Stimulated activated naive CD4-positive, alpha-beta T cell (primary cell): ENCODE measurements at places on chromosomes 11 and 22.

DNA sequence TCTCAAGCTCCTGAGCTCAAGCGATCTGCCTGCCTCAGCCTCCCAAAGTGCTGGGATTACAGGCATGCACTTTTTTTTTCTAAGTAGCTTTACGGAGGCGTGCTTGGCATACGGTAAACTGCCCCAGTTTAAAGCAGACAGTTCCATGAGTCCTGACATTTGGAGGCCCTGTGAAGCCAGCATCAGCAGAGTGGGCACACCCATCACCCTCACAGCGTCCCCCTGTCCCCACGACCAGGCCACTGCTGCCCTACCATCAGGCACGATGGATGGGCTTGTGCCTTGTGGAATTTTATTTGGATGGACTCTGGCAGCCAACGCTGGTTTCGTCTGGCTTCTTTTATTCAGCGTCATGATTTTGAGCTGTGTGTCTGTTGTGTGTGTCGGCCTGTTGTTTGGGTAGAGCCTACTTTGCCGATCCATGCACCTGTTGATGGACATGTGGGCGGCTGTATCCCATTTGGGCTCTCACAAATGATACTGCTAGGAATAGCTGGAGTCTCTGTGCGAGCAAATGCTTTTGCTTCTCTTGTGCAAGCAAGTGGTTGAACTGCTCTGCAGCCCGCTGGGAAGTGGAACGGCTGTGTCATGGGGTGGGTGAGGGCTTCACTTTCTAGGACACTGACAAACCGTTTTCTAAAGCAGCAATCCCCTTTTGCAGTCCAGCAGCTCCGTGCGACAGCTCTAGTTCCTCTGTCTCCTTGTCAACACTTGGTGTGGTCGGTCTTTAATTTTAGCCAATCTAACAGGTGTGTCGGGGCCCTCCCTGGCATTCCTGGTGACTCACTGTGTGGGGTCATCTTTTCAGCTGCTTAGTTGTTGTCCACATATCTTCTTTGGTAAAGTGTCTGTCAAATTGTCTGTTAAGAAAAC, 23.8 kb downstream of the KCNQ1 start:
- no peak for DNase-seq

GRCh38 chr11:1706634-1707400, 9.8 kb downstream of the KRTAP5-6 start:
- DNase-seq = no peak

GRCh38 chr22:17998913-17999312, 25.4 kb downstream of the MICAL3 start:
- no peak for DNase-seq

DNA sequence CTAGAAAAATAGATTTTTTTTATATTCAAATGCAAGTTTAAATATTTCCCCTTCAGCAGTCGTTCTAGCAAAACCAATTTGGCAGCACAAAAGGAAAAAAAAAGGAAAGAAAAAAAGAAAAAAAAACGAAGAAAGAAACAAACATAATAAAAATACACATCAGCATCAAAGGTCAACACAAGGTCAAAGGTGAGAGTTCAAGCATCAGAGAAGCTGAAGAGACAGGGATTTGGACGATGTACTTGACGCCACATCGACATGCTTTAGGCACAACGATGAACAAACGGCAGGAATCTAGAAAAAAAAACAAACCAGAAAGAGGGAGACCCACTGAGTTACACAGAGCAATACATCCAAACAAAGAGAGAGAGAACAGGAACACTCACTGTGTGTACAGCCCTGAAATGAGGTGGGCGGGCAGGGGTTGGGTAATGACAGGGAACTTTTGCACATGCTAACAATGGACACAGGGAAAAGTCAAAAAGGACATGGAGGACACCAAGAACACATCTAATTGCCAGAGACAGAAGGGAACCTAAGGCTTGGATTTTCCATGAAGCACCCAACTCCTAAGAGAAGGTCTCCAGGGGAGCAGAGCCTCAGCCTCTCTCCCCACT, 19.8 kb upstream of the RAPSN start:
- DNase-seq = no peak

GRCh38 chr11:85170184-85170583, 457.0 kb downstream of the DLG2 start:
- no peak for DNase-seq

DNA sequence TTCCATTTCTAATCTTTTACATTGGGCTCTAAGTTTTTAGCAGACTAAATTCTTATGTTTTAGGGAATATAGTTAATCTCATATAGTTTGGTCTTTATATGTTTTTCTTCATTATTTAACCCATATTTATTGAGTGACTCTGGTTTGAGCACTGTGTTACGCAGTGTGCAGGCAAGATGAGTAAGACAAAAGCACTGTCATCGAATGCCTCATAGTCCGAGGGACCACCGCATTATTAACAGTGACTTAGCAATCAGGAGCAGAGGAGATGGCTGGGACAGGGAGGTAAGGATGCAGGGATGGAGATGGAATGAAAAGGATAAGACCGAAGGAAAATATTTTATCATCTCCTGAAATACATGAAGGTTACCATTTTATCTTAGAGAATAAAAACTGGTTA, 65.2 kb upstream of the CTSC start:
- no peak for DNase-seq

DNA sequence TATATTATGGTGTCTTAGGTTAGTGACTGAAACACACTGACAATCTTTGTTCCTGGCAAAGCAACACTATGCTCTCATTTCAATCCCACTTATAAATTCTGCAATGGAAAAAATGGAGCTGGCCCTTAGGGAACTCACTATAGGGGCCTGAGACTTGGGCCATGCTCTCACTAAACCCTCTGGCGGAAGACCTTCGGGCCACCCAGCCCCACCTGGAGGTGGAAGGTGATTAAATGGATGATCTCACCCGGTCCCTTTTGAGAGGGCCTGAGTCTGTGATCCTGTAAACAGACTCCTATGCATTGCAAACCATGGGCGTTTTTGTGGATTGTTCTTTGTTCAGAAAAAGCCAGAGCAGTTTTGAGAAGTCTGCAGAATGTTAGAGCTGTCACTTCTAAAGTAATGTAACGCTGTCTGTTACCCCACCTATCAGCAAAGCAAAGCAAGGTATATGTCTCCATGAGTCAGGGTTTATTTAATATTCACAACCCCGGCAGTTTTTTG, 17.0 kb upstream of the CDON start:
- no peak for DNase-seq

DNA sequence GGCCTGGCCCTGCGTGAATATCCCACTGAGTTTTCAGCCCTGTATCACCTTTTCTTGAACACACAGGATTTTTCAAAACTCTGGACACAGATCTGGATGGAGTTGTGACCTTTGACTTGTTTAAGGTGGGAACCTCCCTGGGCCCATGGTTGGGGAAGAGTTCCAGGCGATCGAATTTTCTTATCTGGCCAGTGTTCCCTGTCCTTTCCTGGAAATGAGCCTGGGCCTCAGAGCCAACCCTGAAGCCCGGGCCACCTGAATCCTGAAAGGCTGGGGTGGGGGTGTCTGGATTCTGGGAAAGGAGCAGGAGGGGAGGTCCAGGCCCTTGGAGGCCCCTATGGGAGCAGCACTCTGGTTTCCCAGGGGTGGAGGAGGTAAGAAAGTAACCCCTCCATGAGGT, 29.0 kb downstream of the CAPN1 start:
- DNase-seq = no peak

DNA sequence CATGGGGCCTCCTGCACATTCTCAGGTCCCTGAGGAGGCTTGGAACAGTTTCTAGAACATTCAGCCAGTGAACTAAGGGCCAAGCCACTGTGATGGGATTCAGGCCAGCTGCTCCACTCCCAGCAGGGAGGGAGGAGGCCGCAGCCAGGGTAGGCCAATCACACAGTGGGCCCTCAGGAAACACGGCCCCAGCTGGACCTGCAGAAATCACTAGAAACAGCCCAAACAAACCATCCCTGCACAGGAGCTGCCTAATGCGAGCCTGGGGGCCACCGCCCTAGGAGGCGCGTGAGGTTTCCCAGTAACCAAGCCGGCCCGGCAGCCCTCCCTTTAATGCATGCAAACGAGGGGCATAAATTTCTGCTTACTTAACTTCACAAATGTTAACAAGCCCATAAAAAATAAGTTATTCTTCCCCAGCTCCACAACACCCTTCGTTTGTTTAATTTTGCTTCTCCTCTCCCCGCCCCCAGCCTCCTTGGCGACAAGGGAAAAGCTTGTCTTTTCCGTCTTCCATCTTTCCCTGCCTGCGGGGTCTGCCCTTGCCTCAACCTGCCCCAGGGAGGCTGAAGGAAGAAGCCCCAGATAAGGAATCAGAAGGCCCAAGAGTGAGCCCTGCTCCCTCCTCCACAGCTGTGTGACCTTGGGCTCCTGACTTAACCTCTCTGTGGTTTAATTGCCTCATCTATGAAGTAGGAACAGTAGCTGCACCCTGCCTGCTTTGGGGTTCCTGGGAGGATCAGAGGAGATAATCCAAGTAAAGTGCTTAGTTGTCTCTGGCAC, 25.7 kb downstream of the ELFN2 start:
- DNase-seq = no peak

- DNase-seq = no peak
Observed at GRCh38 chr11:113240790-113241635, 73.4 kb upstream of the TTC12 start.
